HCT116 (cell line): ENCODE measurements at places on chromosomes 1 and 21.
A peak's percentile ranks its signal among the peaks of the same experiment; 100 is the strongest.

DNA sequence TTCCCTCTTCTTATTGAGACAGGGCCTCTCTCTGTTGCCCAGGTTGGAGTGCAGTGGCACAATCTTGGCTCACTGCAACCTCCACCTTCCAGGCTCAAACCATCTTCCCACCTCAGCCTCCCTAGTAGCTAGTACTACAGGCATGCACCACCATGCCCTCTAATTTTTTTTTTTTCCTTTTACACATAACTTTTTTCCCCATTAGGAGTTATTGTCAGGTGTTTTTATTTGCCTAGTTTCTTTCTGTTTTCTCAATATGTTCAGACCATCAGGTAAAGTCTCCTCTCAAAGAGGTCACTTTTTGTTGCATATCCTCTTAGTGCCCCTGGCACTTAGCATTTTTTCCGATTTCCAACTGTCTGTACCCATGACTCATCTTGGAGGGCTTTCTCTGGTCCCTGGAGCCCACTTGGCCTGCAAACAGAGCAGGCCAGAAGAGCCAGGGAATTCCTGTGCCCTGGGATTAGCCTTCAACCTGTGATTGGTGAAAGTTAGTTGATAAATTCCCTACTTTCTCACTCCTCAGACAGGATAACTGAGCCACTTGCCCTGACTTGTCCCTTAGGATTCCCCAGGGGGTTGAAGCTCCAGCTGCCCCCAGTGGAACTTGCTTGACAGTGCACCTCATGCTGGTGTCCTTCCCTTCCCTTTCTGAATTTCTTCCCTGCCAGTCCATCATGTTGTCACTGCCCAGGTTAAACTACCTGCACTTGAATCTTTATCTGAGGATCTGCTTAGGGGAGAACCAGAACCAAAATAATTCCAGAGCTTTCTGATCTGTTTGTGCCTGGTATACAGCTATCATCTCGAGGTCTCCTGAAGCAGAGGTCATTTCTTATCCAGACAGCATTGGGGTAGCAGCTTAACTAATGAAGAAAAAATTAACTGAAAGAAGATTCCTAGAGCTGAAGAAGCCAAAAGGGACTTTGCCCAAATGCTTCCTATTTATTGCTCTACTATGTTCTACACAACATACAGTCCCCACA is 2.4 kb downstream of the NTPCR start:
- DNase-seq = peak; percentile 57

- no peak for DNase-seq
Measured at GRCh38 chr1:65189576-65190115, 41.6 kb downstream of the AK4 start.

- DNase-seq = no peak
Measured at GRCh38 chr1:235101558-235102258, 26.9 kb downstream of the TOMM20 start.

DNA sequence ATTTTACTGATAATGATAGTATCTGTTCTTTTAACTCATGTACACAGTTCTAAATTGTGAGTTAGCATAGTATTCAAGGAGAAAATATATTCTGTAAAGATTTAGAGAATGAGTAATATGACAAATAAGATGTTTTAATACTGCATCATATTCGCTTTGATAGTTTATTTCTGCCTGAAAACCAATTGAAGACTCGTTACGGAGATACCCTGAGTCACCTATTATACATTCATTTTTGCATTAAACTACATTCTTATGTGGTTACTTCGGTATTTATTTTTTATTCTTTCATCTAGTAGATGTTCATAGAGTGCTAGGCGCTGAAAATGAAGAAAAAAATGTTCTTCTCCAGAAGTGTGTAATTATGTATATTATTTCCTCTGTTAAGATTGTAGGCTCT is 5.3 kb downstream of the UHMK1 start:
- no peak for DNase-seq

DNA sequence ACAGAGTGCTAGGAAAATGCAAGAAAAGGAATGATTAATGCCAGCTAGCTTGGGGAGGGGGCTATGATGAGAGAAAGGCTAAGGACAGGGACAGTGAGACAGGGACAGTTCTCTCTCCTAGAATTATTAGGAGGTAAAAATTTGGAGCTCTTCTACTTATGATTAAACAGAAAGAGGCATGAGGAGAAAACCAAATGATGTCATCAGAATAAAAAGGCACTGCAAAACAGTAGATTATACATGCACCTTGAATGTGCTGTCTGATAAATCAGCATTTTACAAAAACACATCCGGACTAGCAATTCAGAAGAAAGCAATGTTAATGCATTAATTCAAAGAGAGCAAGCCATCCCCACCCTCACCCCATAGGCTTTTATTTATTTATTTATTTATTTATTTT is 277.5 kb downstream of the RGS7 start:
- no peak for DNase-seq

- DNase-seq = no peak
Measured at GRCh38 chr1:223702735-223703667, 9.3 kb upstream of the CAPN2 start.

DNA sequence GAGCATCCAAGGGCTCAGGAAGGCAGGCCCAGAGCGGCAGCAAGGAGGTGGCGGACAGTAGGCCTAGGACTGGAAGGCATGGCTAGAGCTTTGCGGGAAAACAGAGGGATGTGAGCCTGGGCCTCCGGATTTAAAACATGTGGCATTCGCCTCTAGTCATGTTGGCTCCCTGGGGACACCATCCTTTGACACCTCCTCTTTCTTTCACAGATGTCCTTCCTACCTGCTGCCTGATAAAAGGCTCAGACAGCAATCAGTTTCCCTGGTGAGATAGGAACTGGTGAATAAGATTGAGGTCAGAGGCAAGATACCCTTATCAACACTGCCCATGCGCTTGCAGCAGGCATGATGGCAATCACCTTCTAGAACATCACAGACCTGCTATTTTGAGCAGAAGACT is 277.6 kb downstream of the SIPA1L2 start:
- DNase-seq = no peak

GRCh38 chr1:109396871-109397580 is 692 bp downstream of the SORT1 start:
- no peak for DNase-seq

DNA sequence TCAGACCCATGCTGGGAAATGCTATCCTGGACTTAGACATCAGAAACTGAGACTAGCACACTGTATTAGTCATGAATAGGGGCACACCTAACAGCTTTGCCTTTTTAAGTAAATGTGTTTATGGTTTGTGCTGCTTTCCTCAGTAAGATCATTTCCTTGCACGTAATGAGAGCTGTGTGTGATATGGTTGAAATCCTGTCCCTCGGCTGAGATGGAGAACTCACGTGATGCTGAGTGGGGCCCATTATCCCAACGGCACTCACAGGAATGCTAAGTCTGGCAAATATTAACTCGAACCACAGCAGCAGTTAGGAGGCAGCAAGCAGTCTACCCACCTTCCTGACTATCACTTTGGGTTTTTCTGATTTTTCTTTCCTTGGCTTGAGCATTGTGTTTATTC is 38.2 kb downstream of the BCL9 start:
- no peak for DNase-seq

DNA sequence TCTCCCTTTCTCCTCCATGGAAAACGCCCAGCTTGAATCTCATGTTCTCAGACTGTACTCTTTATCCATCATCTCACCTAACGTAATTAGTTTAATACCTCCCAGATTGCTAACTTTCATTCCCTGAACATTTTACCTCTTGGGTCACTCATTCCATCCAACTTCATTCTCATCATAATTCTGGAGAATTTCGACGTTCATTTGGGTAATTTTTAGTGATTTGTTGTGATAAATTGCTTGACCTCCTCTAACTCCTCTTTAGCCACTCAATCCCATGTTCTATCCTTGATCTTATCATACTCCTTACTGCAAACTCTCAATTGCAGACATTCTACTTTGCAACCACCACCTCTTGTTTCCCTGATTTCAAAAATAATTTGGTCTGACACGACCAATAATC is 28.4 kb downstream of the RPE65 start:
- DNase-seq = no peak
